ENCODE measurements at places on chromosomes 11 and 22.
A peak's percentile ranks its signal among the peaks of the same experiment; 100 is the strongest.

DNA sequence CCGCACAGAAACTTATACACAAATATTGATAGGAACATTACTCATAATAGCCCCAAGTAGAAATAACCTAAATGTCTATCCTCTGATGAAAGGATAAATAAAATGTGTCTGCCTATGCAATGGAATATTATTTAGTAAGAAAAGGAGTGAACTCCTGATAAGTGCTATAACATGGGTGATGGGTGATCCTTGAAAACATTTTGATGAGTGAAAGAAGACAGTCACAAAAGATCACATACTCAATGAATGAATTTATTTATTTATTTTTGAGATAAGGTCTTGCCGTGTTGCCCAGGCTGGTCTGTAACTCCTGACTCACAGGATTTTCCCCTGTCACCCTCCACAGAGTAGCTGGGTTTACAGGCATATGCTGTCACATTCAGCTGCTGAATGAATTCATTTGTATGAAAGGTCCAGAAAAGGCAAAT lies 17.3 kb downstream of the RNF121 start:
- DNase-seq: no peak

- DNase-seq: peak; percentile 49
These were observed 500 bp upstream of the ADSL start for GRCh38 chr22:40345815-40346184.

DNA sequence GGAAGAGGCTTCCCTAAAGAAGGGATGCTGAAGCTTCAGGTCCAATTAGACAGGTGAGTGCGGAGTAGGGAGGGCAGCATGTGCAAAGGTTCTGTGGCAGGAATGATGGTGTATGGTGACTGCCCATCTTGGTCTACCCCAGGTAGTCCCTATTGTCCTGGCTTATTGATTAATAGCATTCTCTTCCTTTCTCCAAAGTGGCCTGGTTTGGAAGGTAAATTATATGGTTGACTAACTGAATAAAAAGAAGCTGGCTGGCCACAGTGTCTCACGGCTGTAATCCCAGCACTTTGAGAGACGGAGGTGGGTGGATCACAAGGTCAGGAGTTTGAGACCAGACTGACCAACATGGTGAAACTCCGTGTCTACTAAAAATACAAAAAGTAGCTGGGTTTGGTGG lies 230.5 kb downstream of the MIAT start:
- DNase-seq: no peak

- no peak for DNase-seq
These were observed 67.8 kb downstream of the FAM168A start for GRCh38 chr11:73530109-73530508.

DNA sequence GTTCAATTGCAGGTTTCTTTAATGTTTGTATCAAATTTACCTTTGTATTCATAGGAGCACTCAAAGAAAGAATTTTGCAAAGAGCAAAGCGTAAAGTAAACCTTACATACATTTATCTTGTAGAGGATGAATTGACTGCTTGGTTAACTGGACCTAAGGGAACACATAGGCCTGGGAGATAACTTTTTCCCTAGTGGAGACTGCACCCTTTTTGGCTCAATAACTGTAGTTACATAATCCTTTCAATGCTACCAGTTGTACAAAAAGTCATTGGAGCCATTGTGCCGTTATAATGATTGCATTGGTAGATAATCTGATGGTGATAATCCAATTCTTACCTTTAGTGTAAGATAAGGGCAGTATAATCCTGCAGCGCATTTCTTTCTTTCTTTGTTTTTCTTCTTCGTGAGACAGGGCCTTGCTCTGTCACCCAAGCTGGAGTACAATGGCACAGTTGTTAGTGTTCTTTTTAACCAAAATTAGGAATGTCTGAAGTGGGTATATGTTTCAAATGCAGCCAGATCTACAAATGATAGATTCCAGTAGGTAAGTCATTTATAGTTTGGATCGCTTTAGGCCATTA lies 18.3 kb downstream of the ATG13 start:
- DNase-seq: no peak

GRCh38 chr11:42251984-42252383 lies 792.5 kb upstream of the LRRC4C start:
- no peak for DNase-seq

GRCh38 chr11:117020287-117020686 lies 77.9 kb downstream of the SIK3 start:
- DNase-seq: no peak

- DNase-seq: no peak
These were observed 74.0 kb downstream of the TRAF6 start for GRCh38 chr11:36436064-36436463.

GRCh38 chr11:69339983-69340565 lies 46.1 kb downstream of the MYEOV start:
- DNase-seq: no peak

DNA sequence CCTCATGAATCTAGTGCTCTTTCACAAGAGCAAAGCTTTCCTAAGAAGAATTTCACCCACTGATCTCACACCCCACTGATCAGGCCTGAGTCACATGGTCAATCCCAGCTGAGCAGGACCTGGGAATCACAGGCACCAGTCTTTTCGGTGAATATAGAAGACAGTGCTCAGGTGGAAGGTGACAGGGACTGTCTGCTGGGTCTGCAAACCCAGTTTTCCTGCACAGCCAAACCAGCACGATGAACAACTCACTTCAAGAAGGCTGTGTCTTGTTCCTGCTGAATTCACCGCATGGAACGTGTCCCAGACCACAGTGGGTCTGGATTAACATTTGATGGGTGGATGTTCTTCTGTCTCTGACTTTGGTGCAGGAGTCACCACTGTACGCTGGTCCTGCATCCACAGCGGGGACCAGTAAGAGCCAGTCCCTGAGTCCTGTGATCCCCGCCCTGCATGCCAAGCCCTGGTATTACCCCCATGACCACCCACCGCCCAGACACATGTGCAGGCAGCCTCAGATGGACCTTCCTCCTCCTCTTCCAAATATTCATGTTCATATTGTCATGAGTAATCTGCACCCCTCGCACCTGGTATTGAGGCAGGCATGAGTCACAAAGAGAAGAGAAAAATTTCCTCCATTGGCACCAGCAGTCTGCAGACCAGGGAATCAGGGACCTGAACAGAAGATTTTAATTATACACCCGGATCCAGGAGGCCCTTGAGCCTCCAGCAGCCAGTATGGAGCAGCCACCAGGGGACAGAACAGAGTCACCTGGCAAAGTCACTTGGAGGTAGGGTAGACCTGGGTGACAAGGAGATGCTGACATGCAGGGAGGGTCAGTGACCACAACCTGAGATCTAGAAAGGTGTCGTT lies 8.6 kb upstream of the IGLL5 start:
- DNase-seq: no peak

DNA sequence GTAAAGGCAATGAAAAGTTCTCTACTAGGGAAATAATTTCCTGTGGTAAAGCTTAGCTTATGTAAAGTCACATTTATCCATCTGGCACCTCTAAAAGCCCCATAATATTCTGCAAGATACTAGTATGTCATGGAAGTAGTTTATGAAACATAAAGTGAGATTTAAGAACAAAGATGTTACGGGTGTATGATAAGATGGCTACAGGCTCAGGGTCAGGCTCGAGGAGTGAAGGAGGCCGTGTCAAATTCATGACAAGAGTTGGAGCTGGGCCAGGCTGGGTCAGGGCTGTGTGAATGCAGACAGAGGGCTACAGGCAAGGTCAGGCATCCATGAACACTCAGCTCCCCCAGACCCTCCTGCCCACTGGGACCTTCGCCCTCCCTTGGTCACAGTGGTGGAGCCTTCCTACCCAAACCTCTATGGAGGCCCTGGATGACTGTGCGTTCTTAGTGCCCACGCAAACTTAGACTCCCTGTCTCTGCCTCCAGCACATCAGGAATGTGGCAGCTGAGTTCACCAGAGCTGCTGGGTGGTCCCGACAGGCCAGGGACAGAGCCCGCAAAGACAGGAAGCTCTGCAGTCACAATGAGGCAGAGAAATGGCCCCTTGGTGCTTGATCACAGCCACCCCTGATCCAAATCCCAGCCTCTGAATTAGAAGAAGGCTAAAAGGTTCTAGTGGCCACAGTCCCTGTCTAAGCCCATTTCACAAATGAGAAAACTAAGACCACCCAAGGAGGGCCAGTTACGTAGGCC lies 14.8 kb downstream of the IGLL5 start:
- no peak for DNase-seq

- no peak for DNase-seq
These were observed 6.6 kb upstream of the RNF169 start for GRCh38 chr11:74742070-74742469.

DNA sequence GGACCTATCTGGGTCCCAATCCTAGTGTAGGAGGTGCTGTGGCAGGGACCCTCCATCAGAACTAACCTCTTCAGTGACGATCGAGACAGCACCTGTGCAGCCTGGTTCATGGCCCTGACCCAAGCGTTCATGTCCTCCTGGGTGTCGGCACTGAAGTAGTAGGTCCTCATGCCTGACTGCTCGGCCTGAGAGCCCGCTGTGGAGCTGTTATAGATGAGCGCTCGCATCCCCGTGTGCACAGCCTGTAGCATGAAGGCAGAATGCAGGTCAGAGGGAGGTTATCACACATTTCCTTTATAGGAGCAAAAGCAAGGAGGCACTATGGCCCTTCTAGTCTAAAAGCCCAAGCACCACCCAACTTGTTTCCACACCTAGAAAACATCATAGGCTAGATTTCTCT lies 103.0 kb downstream of the C11orf58 start:
- DNase-seq: no peak

GRCh38 chr22:39095971-39096370 lies 1.1 kb upstream of the APOBEC3H start:
- no peak for DNase-seq

DNA sequence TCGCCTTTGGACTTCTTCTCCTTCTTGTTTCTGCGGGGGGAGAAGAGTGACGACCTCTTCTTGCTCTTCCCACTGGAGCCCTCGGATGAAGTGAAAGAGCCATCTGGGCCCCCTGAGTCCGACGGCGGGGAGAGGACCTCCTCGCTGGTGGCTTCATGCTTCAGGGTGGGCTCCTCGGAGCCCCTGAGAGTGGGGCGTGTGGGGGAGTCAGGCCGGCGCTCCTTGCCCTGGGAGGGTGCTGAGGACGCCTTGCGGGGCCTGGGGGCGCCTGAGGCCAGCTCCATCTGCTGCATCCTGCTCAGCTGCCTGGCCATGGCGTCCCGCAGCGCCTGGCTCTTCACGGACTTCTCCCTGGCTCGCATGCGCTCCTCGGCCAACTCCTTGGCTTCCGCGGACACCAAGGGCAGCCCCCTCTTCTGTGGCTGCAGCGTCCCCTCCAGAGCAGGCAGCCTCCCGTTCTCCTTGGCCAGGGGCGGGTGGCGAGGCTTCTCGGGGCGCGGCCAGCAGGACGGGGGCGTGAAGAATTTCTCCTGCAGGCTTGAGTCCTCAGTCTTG lies 43.3 kb upstream of the BID start:
- no peak for DNase-seq

- DNase-seq: no peak
These were observed 1.0 kb downstream of the CCDC85B start for GRCh38 chr11:65891219-65892136.

DNA sequence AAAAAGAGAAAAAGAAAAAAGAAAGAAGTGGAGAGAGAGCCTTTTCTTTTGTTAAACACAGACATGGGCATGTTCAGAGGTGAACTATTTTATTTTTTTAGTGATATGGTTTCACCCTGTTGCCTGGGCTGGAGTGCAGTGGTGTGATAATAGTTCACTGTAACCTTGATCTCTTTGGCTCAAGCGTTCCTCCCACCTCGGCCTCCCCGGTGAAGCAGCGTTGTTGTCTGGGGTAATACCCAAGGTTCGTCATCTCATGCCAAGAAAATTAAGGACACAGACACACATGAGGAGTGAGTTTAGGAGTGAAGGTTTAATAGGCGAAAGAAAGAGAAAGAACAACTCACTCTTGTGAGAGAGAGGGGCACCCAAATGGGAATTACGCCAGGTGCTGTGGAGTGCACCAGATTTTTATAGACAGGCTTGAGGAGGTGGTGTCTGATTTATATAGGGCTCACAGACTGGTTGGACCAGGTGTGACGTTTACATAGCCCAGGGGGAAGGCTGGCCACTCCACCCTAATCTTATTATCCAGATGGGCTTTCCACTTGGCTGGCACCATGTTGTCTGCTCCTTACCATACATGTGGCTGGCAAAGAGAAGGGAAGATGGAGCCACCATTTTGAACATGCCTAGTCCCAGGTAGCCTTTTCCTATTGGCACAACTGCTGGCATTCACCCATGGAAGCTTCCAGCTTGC lies 42.3 kb downstream of the GRAMD1B start:
- no peak for DNase-seq

DNA sequence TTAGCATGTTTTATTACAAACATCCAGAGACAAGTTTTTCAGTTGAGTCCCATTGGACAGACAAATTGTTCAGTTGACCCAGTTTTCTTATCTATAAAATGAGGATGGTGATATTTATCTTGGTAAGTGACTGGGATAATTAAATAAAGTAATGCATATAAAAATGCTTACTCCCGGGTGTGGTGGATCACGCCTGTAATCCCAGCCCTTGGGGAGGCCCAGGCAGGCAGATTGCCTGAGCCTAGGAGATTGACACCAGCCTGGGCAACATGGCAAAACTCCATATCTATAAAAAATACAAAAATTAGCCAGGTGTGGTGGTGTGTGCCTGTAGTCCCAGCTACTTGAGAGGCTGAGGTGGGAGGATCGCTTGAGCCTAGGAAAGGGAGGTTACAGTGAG lies 15.6 kb upstream of the ACER3 start:
- DNase-seq: no peak

DNA sequence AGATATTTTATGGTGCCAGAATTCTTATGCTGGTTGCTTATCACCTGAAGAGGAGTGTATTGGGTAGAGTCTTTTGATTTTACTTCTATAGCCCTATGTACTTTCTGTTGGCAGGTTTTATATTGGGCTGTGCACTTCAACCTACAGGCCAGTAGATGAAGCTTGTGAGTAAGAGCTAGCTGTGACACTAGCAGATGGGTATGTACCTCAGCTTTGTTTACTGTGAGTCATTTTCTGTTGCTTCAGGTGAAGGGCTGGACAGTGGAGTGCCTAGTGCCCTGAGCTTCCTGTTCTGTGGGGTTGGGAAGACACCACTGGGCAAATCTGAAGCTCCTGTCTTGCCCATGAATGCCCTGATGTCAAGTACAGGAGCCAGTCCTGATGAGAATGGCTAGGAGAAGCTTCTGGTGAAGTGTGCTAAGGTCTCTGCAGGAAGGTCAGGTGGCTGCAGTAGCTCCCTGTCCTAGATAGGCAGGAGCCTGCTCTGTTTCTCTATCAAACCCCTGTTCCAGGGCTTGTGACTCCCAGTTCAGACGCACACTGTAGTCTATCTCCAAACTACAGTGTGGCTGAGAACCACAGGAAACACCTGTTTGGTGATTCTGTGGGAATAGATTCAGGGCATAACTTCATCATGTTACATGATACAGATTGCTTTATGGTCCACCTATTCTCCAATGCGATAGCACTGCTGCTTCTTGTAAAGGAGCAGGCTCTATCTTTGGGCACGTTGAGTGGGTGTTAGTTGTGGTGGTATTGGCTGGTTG lies 755.7 kb downstream of the KCNA4 start:
- no peak for DNase-seq

GRCh38 chr22:25546751-25547150 lies 17.7 kb upstream of the GRK3 start:
- no peak for DNase-seq

DNA sequence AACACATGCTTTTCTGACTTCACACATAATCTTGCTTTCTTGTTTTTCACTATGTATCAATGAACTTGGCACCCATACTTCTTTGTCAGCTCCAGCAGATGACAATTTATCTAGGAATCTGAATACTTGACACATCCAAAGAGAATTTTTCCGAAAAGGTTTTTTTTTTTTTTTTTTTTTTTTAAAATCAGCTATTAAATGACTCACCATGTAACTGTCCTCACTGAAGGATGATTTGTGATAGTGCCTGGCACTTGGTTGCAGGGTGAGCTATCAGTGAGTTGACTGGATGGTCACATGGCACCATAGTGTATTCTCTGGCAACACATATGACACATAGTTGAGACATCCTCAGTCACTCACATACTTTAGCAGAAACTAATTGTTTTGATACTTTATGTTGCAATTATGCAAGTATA lies 133.4 kb upstream of the E2F8 start:
- DNase-seq: no peak
